ENCODE measurements at places on chromosomes 2 and 18.

DNA sequence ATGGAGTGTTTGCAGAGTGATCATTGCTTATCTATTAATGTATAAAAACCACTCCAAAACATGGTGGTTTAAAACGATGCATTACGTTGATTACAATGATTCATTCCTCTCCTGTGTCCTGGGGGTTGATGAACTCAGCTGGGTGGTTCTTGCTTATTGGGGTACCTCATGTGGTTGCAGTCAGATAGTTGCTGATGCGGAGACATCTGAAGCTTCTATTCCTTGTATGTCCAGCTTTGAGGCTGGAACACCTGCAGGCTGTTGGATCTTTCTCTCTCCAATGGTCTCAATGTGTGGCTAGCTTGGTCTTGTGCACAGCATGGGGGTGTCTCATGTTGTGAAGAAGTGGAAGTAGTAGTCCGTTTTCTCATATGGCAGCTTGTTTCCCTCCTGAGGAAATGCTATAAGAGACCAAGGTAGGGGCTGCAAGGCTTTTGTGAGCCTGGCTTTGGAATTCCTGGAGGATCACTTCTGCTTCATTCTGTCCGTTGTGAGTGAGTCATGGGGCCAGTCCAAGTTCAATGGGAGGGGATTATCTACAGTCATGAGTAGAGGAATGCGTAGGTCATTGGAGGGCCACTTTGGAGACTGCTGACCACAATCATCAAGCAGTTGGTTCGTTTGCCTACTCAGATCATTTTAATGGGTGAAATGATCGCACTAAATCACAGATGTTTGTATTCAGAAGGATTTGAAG lies 601.0 kb downstream of the SLC4A3 start:
- peak; percentile 88 for DNase-seq

GRCh38 chr2:80255918-80256781 lies 48.4 kb downstream of the LRRTM1 start:
- DNase-seq: peak; percentile 14

GRCh38 chr2:237613679-237614078 lies 13.7 kb upstream of the LRRFIP1 start:
- no peak for DNase-seq

DNA sequence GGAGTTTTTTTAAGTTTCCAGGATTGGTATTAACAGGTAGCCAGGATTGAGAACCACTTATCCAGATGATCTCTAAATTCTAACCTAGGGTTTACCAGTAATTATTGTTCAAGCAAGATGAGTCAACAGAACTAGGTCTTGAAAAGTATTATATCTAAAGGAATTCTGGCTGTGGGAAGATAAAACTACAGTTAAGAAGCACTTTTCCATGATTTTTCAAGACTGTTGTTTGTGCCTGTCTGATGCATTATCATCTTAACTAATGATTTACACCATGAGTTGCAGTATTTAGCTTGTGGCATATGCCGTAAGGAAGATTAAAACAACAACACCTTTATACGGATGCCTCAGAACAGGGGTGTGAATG lies 142.2 kb upstream of the CCDC68 start:
- no peak for DNase-seq

DNA sequence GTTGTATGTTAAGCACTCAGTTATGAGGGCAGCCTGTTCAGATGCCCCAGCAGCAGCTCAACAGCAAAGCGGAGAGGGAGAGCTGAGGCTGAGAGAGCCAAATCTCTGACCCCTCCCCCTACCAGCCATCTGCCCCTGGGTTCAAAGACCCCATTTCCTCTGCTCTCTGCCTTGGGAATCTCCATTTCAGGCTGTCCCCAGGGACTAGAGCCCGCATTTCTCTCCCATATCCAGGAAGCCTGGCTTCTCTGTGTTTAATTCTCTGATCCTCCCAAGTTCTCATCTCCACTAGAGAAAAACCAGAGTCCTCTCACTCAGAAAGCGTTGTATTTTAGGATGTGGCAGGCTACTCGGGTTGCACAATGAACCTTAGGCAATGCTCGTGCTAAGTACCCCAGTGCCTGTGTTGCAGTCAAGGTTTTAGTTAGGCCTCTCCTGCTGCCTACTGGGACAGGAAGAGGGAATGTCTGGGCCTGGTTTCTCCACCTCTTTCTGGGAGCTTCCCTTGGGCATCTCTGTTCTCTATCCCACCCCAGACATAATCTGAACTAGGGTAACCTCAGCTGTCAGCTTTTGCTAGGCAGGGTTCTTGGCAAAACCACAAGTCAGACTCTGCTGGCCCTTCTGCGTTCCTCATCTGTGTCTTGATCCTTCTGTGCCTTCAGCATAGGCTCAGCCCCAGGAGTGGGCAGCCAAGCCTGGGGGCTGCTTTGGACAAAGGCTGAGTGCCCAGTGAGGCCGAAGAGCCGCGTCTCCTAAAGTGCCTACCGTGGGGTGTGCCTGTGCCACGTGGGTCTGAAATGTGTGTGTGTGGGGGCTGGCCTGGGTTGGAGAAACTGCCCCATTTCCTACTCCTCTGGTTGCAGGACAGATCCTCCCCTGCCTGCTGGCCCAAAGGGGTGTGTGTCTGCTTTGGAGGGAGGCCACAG lies 96.8 kb downstream of the STPG4 start:
- peak; percentile 80 for DNase-seq

DNA sequence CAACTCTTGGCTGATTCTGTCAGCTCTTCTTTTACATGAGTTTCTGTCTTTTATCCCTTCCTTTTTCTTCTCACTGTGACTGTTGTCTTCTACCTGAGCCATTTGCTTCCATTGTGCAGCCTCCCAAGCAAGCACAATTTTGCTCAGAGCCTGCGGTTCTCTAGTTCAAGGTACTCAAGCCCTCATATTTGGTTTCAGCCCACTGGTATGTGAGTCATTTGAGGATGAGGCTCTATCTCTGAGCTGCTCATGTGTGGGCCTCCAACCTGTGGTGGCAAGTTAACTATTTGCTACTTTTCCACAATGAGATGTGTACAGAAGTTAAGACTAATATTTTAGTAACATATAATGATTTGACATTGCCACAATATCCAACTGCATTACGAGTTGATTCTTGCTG lies 183.0 kb downstream of the PHLPP1 start:
- DNase-seq: no peak

- DNase-seq: no peak
Observed at GRCh38 chr2:151878655-151879563, 50.7 kb upstream of the ARL5A start.

DNA sequence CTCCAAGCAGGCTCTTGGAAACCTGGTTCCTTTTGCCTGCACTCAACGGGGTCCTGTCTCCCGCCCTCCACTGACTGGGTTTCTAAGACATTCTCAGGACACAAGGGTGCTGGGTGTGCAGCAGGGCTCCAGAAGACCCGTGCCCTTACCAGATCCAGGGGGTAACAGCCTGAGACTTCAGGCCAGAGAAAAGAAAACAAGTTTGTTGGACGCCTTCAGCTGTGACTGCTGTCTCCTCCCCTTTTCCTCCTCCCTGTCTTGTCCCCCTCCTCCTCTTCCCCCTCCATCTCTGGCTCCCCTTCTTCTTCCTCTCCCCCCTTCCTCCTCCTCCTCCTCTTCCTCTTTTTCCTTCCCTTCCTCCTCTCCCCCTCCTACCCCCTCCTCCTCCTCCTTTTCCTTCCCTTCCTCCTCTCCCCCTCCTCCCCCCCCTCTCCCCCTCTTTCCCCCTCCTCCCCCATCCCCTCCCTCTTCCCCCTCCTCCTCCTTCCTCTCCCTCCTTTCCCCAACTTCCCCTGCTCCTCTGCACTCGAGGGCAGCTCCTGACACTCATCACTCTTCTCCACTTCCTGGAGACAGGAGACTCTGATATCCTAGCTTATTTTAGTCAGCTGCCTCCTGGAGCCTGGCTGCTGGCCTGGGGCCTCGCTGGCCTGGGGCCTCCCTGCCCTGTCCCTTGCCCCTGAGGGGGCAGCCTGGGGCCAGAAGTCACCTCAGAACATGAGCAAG lies 12.4 kb downstream of the ADRA2B start:
- no peak for DNase-seq

- DNase-seq: no peak
Observed at GRCh38 chr2:48728840-48729239, 26.7 kb downstream of the LHCGR start.

DNA sequence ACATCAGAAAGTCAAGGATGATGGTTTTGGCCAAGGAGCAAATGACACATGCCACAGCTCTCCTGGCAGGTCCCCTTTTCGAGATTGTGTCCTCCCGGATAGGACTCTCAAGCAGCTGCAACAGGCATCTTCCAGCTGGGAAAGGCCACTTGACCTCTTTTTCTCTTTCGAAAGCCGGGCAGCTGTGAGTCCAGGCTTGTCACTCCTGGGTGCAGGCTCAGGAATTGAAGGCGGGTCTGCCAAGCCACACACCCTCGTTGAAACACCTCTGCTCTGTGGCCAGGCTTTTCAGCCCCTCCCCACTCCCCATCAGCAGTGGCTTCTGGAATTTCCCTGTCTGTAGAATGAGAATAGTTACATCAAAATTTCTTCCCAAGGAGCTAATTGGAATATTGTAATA lies 98.0 kb downstream of the CCDC138 start:
- no peak for DNase-seq

DNA sequence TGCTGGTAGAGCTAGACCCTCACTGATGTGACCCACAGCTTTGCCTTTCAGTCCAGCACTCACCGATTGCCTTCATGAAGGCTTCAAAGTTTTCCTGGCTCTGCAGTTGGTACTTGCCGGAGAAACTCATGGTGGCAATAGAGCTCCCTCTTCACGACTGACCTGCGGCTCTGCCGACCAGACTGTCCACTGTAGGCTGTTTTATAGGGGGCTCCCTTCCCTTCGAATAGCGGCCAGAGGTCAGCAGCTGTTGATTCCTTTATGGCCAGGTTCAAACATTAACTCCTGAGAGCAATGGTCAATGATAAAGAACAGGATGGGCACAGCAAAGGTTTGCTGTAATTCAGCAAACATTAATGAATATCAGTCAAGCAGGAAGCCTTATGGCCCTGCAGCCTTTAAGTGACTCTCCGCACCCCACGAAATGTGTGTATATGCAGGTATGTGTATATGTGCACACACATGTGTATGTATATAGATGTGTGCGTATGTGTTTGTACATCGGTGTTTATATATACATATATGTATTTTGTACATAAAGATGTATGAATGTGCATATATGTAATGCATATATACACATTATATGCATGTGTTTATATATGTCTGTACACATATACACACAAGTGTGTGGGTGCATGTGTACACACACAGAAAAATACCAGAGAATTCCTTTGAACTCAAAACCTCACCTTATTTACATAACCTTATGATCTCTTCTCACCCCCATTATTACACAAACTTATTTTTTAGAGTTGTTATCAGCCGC lies at the start of gene FABP1:
FABP1 (minus strand) TSS at position 175 of the 766 bp plus-strand sequence; CDS start at position 130, 45 bp downstream.
- no peak for DNase-seq

Data from AG20443 (cell line).